ENCODE measurements at places on chromosomes 4 and X.

GRCh38 chr4:5823542-5824211, 69.2 kb downstream of the CRMP1 start:
- no peak for DNase-seq

DNA sequence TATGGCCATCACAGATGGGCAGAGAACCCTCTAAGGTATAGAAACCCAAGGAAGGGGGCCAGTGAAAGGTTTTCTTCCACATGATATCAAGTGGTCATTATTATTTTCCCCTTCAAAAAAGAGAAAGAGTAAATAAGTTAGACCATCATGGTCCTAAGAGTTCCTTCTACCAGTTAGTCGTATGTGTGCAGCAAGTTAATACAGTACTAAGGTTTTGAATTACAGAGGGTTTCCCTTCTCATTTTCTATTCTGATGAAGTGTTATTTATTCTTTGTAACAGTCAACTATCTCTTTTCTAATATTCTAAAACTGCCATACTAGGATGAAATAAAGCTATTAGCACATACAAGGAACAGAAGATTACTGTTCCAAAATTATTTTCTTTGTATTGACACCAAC, 94.4 kb downstream of the TMEM144 start:
- no peak for DNase-seq

- DNase-seq = no peak
Measured at GRCh38 chr4:26858035-26858918, 2.4 kb upstream of the STIM2 start.

DNA sequence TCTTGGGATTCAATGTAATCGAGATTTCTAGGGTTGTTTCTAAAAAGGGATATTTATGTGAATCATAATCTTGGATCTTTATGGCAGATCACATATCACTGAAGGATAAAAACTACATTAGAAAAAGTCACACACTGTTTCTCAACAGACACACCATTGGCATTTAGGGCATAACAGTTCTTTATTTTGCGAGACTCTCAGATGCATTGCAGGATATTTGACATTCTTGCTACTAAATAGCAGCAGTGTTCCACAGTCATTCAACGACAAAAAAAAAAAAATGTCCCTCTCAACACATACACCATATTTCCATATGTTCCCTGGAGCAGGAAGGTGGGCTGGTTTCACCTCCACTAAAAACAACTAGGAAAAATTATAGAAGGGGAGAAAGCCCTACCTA, 243.4 kb upstream of the PCDH18 start:
- DNase-seq = no peak

DNA sequence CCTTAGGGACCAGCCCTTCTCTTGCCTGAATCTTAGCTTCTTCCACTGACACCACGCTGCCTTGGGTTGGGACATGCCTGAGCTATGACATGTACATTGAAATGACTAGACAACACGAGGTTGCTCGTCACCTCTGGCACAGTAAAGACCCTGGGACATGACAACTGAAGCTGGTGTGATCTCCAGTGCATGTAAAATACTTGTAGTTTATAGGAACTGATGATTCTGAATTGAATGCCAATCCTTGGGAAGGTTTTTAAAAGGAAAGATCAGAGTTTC, 100.7 kb upstream of the PGRMC2 start:
- no peak for DNase-seq

GRCh38 chrX:152817078-152817764, 13.3 kb downstream of the CETN2 start:
- no peak for DNase-seq

GRCh38 chr4:89022426-89023128, 34.4 kb downstream of the FAM13A start:
- DNase-seq = no peak

DNA sequence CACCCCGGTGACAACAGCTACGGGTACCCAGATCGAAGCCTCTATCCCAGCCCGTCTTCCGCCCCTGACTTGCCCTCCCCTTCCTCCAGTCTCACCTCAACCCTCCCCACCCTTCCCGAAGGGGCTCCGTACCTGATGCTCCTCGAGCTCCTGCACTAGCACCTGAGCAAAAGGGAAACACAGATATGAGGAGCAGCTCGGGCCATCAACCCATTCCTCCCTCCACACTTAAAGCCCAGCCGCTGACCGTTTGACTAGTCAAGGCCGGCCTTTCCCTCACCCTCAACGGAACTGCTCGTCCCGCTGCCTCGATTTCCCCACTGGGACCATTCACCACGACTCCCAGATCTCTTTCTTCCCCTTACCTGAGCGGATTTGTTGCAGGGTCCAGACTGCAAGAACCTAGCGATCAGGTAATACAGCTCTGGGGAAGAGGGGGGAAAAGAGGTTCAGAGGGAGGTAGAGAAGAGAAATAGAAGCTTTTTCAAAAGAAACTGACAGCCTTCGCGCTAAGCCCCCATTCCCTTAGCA, 731 bp downstream of the BRWD3 start:
- no peak for DNase-seq

Data from fibroblast of skin of left quadriceps (primary cell).